ENCODE measurements at places on chromosomes 1 and 21. TPM values are rescaled to one million over a fixed set of nuclear protein-coding genes. Genes with fewer than 3 reads are reported as not detected.

MYOM3 gene
- total RNA-seq = not detected

DNA sequence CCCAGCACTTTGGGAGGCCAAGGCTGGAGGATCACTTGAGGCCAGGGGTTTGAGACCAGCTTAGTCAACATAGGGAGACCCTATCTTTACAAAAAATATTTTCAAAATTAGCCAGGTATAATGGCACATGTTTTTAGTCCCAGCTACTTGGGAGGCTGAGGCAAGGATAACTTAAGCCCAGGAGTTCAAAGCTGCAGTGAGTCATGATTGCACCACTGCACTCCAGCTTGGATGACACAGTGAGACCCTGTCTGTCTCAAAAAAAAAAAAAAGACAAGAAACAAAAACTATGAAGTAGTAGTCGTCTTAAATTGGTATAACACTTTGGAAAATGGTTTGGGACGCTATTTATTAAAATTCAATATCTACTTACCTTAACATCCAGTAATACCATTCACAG is 7.7 kb downstream of the AIM2 start:
- no peak for DNase-seq

DNA sequence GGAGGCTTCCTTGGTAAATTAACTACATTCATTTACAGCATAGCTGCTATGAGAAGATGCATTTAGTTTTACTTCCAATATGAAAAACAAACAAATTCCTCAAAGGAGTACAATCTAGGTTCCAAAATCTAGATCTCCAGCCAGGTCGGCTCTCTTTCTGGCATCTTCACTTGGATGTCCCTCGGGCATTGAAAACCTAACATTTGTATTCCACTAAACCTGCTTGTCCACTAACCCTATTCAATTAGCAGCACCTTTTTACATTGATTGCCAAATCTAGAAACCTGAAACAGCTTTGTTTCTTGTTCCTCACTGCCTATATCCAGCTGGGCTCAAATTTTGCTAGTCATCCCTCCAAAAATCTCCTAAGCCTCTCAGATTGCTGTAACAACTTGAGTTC is 14.3 kb upstream of the CXADR start:
- no peak for DNase-seq

DNA sequence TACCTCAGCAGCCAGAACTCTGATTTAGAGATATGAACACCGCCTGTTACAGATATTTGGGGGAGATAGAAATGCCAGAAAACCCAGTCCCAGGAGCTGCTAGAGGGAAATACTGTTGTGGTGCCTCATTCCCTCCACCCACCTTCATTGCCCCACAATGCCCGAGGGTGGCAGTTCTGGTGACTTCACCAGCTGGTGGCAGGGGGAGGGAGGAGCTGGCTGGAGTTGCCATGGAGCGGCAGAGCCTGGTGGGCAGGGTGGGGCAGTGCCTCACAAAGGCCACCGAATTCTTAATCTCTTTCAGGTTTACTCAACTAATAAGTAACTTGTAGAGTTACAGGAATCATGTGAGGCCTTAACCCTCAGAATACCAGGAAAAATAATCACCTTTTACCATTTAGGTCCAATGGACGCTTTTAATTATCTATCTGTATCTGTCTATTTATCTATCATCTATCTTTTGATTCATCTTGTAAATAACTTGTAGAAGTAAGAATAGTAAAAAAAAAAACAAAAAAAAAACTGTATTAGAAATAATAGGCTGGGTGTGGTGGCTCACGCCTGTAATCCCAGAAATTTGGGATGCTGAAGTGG is 11.7 kb upstream of the S100A11 start:
- peak; percentile 94 for DNase-seq

DNA sequence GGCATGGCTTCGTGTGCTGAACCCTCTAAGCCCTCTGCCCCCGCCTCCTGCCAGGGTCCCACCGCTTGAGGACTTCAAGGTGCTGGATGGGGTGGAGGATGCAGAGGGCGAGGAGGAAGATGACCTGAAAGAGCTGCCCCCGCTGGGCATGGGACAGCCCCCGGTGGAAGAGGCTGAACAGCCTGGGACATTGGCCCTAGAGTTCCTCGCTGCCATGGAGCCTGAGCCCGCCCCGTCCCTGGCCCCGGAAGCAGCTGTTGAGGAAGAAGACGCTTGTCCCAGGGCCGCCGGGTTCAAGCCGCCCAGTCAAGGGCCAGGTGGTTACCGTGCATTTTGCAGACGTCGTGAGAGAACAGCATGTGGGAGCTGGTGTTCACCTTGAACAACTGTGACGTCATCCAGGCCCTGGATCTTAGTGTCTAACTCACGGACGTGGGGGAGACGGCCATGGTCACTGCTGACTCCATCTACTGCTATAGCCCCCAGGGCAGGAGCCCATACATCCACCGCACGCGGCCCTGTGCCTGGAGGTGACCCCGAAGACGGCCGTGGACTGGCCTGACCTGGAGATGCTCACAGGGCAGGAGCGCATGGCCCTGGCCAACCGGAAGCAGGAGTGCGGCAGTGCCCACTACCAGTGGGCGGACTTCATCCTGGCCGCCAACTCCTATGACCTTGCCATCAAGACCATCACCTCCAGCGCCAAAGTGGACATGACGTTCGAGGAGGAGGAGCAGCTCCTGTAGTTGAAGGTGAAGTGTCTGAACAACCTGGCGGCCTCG is 90.1 kb downstream of the PPP1R12B start:
- DNase-seq = no peak
